ENCODE measurements at places on chromosomes 12 and 14.

GRCh38 chr12:58225203-58225877 lies 284.0 kb downstream of the ATP23 start:
- no peak for DNase-seq

- no peak for DNase-seq
Measured at GRCh38 chr12:113987261-113988063, 21.3 kb upstream of the RBM19 start.

DNA sequence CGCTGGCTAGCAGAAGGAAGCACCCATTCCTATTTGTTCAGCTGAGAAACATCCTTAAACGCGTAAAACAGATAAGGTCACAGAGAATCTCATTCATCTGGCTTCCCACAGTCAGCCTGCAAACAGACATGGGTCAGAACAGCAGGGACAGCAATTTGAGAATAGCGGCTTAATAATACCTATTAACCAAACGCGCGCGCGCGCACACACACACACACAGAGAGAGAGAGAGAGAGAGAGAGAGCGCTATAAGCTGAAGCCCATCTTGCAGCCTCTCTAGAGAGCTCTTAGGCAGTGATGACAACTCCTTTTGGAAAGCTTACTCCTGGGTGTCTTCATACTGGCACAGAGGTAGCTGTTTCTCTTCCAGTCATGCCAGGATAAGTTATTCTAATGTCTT lies 26.4 kb downstream of the TMEM132D start:
- DNase-seq: no peak

- no peak for DNase-seq
Measured at GRCh38 chr12:53994264-53995001, 5.5 kb upstream of the HOXC9 start.

- no peak for DNase-seq
Measured at GRCh38 chr14:34619471-34619870, 10.5 kb downstream of the SNX6 start.

DNA sequence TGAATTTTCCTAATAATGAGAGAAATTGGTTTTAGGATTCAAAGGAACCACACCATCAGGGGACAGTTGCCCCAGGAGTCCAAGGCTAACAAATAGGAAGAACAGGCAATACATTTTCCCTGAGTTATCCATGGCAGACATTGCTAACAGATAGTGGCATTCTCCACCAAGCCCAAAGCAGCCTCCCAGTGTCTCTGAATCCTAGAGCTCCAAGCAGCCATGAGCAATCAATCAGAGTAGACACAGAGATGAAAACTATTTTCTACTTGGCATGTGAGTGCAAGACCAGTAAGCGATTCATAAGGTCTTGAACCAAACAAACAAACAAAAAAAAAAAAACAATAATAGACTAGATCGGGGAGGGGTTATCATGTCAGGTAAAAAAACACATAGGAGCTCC lies 515.7 kb downstream of the MED13L start:
- DNase-seq: no peak

DNA sequence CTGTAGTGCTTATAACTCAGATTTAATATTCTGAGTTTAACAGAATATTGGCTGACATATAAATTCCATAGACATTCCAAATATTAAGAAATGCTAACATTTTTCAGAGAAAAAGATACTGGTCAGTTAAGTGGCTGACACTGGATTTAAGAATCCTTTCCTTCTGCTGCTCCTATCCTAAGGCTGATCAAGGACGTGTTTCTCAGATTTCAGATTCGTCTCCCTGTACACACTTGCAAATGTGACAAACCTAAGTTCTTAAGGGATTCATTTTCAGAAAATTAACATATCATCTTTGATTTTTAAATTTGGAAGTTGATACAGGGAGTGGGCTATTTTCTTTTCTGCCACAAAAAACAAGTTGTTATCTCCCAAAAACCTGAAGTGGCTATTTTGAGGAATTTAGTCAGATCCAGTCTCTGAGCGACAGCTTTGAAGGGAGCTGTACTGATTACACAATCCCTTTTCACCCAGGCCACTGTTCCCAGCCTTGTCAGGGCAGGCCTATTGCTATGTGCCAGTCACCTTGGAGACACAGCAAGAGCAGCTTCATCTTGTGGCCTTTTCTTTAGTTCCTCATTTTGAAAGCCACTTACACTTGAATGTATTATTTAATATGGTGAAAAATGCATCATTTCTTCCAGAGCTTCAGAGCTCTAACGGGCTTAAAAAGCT lies 370.6 kb downstream of the KCNH5 start:
- DNase-seq: no peak

GRCh38 chr12:132154941-132155770 lies 10.9 kb downstream of the NOC4L start:
- no peak for DNase-seq

DNA sequence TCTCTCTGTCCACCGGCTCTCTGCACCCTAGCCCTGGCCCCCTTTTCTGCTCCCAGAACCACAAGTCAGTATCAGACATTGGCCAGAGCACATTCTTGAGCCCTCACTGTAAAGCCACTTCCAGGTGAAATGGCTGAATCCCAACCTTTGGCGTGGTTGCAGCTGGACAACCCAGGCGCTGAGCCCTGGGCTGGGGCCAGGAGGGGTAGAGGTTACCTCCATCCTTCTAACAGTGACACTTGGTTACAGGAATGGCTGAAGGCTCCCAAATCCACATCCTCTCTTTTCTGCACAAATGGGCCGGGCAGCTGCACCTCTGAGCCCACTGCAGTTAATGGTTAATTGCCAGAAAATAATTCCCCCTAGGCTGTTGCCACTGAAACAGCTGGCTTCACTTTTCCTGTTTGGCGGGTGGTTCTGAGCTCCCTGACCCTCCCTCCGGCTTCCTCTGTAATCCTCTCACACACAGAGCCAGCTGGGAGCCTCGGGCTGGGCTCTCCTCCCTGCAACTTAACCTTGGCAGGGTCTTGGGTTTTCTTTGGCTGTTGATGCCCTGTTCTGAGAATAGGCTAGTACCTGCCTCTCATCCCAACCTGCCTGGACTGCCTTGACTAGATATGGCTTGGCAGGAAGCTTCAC lies 44.1 kb downstream of the TSPAN11 start:
- no peak for DNase-seq

Data from central memory CD4-positive, alpha-beta T cell (primary cell).